Naive thymus-derived CD8-positive, alpha-beta T cell (primary cell): ENCODE measurements at places on chromosomes 7 and 10. TPM values are rescaled to one million over a fixed set of nuclear protein-coding genes. Genes with fewer than 3 reads are reported as not detected.

GRCh38 chr10:128963211-128964099 lies 503.6 kb upstream of the MGMT start:
- no peak for DNase-seq
- no peak overlapping the region for H3K27ac ChIP-seq
- no peaks in the 10 kb centered on the region for H3K27me3 ChIP-seq
- no peaks in the 10 kb centered on the region for H3K4me1 ChIP-seq

DNA sequence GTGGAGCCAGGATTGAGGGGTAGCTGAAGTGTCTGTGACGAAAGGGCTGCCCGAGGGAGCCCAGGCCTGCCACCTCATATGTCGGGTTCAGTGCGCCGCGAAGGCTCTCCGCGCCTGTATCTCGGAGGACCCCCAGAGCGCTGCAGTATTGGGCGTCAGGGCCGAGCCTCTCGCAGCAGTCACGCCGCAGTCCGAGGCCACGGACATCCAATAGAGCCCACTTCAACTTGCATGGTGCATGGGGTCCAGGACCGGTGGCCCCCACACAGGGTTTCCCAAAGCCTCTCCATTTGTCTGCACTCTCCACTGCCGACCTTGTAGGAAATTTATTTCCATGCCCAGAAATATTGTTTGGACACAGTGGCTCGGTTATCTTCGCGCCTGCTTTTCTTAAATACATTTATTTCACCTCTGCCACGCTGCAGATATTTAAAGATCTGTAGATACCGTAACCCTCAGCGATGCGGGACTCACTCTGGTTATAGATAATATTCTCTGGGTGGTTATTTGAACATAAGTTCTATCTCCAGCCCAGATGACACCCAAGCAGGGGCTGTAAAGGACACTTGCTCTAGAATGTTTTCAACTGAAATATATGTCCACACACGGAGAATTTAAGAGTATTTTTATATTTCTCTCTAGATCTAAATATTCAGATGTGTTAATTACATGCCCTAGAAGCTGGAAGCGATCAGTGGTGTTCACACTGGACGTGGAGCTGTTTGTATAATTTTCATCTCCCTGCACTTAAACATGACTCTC lies 5.1 kb upstream of the ZNF503 start:
- H3K4me1 ChIP-seq, result peaks cover 36% of the 10 kb centered on the region
- DNase-seq, result no peak
- H3K36me3 ChIP-seq, result peaks cover 1% of the 10 kb centered on the region
- H3K27ac ChIP-seq, result no peak overlapping the region
- H3K27me3 ChIP-seq, result peaks cover 62% of the 10 kb centered on the region

- no peak overlapping the region for H3K4me3 ChIP-seq
- H3K36me3 ChIP-seq, result no peaks in the 10 kb centered on the region
- no peak overlapping the region for H3K27ac ChIP-seq
- DNase-seq, result no peak
These were observed 187.4 kb upstream of the NRP1 start for GRCh38 chr10:33521904-33522303.

LRRTM3 gene
- not detected for total RNA-seq

OR13A1 gene
- 0.29 TPM for total RNA-seq

- H3K4me1 ChIP-seq, result no peaks in the 10 kb centered on the region
- H3K36me3 ChIP-seq, result no peaks in the 10 kb centered on the region
- no peak overlapping the region for H3K4me3 ChIP-seq
- DNase-seq, result no peak
These were observed 21.7 kb upstream of the MNX1 start for GRCh38 chr7:157032128-157032527.

DNA sequence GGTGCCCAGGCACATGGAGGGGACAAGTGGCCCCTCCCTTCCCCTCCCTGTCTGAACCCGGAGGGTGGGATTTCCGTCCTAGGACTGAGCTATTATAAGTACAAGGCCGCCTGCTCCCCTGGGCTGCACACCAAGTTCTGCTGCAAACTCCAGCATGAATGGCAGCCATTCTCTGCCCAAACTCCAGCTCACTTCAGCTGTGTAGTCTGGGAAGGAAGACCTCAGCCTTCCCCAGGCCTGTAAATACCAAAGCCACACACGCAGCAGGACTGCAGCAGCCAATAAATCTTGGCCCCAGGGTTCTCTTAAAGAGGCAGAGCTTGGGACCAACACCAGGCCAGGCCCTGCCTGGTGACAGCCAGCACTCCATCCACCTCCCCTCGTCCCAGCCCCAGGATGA lies 291.3 kb upstream of the ZMIZ1 start:
- H3K27me3 ChIP-seq, result no peaks in the 10 kb centered on the region
- DNase-seq, result no peak
- H3K27ac ChIP-seq, result no peak overlapping the region
- H3K4me3 ChIP-seq, result no peak overlapping the region
- H3K36me3 ChIP-seq, result no peaks in the 10 kb centered on the region

DNA sequence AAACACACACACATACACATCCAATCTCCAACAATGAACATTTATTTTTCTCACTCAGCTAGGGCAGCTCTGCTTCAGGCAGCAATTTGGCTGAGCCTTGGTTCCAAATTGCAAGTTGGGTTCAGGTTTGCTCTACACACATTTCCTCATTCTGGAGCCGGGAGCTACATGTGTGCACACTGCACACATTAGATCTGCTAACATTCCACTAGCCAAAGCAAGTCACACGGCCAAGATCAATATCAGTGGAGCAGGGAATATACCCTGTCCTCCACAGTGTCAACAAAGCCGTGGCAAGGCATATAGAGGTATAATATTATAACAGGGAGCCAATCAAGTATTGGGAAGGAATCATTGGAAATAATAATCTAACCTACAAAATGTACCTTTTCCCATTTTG lies 57.5 kb upstream of the PPP1R3C start:
- H3K4me1 ChIP-seq, result no peaks in the 10 kb centered on the region
- H3K27ac ChIP-seq, result no peak overlapping the region
- H3K27me3 ChIP-seq, result peaks cover 6% of the 10 kb centered on the region
- no peak for DNase-seq
- no peaks in the 10 kb centered on the region for H3K36me3 ChIP-seq

PVRIG gene
- total RNA-seq, result 83.8 TPM

- H3K4me3 ChIP-seq, result no peak overlapping the region
- no peak for DNase-seq
- H3K27ac ChIP-seq, result no peak overlapping the region
- H3K36me3 ChIP-seq, result peaks cover 7% of the 10 kb centered on the region
- H3K27me3 ChIP-seq, result no peaks in the 10 kb centered on the region
- no peaks in the 10 kb centered on the region for H3K4me1 ChIP-seq
These were observed 106.2 kb downstream of the TWIST1 start for GRCh38 chr7:19011212-19011611.

DNA sequence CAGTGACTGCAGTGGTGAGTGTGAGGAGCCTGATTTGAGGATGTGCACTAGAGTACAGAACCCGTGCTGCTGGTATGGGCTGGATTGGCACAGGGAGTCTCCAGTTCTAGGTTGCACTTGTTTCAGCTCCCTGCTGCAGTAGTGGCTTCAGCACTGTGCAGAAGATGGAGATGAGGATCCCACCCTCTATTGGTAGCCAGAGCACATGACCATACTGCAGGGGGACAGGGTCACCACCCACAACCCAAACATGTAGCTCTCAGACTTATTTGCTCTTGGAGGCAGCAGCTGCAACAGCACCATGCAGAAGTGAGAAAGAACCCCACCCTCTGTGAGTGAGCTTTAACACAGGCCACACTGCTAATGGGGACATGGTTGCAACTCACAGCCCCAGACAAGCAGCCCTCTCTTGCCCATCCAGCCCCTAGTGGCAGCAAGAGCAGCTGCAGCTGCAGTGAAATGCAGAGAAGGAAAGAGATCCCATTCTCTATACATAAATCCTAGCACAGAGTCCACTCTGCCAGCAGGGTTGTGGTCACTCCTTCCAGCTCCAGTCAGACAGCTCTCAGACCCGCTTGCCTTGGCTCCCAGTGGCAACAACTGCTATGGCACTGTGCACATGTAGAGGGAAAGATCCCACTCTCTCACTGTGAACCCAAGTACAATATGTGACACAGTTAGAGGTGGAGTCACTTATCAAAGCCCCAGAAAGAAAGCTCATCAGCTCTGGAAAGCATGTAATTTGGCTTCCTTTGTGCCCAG lies 51.4 kb upstream of the SCIN start:
- DNase-seq, result no peak
- no peak overlapping the region for H3K27ac ChIP-seq
- H3K27me3 ChIP-seq, result peaks cover 26% of the 10 kb centered on the region
- no peaks in the 10 kb centered on the region for H3K4me1 ChIP-seq

SPDYE6 gene
- total RNA-seq, result not detected

MALRD1 gene
- total RNA-seq, result 0.55 TPM

GRCh38 chr7:26619348-26619984 lies 244.9 kb downstream of the SKAP2 start:
- no peak for DNase-seq
- H3K4me3 ChIP-seq, result no peak overlapping the region
- no peaks in the 10 kb centered on the region for H3K36me3 ChIP-seq

- peaks cover 5% of the 10 kb centered on the region for H3K4me1 ChIP-seq
- no peak for DNase-seq
- no peak overlapping the region for H3K4me3 ChIP-seq
- no peak overlapping the region for H3K27ac ChIP-seq
These were observed 18.7 kb downstream of the ECHDC3 start for GRCh38 chr10:11760861-11761260.

- no peak overlapping the region for H3K27ac ChIP-seq
- peaks cover 7% of the 10 kb centered on the region for H3K27me3 ChIP-seq
- DNase-seq, result no peak
- no peaks in the 10 kb centered on the region for H3K36me3 ChIP-seq
These were observed 135.3 kb upstream of the COBL start for GRCh38 chr7:51451751-51452476.

DNA sequence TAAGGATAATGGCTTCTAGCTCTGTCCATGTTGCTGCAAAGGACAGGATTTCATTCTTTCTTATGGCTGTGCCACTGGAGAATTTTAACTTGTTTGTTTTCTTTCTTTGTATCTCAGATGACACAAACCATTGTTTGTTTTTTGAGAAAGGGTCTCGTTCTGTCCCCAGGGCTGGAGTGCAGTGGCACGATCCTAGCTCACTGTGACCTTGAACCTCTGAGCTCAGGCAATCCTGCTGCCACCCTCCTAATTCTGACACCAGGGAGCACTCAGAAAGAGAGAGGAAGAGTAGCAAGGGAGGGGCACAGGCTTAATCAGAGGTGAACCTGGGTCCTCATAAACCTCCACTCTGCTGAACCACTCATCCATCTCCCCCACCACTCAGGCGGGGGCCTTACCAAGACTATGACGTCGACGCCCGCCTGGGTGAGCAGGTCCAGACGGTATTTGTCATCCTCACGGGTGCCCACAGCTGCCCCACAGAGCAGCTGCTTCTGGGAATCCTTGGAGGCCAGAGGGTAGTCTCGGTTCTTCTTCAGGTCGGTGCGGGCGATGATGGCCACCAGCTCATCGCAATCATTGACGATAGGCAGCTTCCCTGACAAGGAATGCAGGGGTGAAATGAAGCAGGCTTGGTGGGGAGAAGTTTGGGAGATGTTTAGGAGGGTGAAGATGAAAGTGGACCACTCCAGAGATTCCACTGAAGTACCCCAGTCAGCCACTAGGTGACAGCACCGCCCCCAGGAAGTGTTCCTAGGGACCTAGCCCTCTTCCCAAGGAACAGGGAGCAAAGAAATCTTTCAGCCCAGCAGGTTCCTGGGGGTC lies 11.6 kb downstream of the IMPDH1 start:
- H3K27ac ChIP-seq, result no peak overlapping the region
- peak; percentile 24 for DNase-seq
- H3K36me3 ChIP-seq, result no peaks in the 10 kb centered on the region
- H3K27me3 ChIP-seq, result no peaks in the 10 kb centered on the region
- peaks cover 12% of the 10 kb centered on the region for H3K4me1 ChIP-seq

DNA sequence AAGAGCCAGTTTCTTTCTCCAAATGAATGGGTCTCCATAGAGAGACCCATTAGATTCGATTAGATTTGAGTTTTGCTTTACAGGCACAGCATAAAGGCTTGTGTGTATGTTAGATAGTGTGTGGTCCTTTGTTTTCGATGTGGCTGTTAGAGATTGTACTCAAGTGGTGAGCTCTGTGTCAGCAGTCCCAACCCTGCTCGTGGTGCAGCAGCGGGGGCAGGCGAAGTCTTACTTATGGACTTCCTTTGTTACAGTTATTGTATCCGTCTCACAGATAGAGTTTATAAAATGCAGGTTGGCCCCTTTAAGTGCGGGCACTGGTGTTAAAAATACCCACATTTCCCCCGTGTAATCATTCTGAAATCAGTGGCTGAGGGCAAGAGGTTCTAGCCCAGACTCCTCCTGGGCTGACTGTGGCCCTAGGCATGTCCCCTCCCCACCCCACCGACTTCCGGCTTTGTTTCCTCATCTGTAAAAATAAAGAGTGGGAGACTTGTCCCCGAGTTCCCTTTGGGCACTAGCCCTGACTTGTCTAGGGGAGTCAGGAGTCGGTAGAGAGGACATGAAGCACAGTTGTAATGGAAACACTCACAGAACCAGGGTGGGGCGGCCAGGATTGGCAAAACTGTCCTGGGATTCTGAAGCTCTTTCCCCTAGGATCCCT lies 28.6 kb downstream of the MTURN start:
- H3K27ac ChIP-seq, result peak overlapping the region; percentile 86
- no peaks in the 10 kb centered on the region for H3K36me3 ChIP-seq
- H3K27me3 ChIP-seq, result no peaks in the 10 kb centered on the region
- H3K4me1 ChIP-seq, result peaks cover 18% of the 10 kb centered on the region
- no peak for DNase-seq

FAM180A gene
- not detected for total RNA-seq

- H3K4me1 ChIP-seq, result no peaks in the 10 kb centered on the region
- DNase-seq, result no peak
- H3K4me3 ChIP-seq, result no peak overlapping the region
- H3K36me3 ChIP-seq, result no peaks in the 10 kb centered on the region
- H3K27ac ChIP-seq, result no peak overlapping the region
- peaks cover 10% of the 10 kb centered on the region for H3K27me3 ChIP-seq
These were observed 81.9 kb downstream of the EGFR start for GRCh38 chr7:55100544-55101327.
